ENCODE measurements at places on chromosomes 3 and 15.

- H3K4me3 ChIP-seq, result no peak overlapping the region
- peaks cover 5% of the 10 kb centered on the region for H3K27me3 ChIP-seq
- no peaks in the 10 kb centered on the region for H3K36me3 ChIP-seq
- H3K4me1 ChIP-seq, result no peaks in the 10 kb centered on the region
- DNase-seq, result no peak
These were observed 145.3 kb upstream of the NPHP3 start for GRCh38 chr3:132867526-132867925.

DNA sequence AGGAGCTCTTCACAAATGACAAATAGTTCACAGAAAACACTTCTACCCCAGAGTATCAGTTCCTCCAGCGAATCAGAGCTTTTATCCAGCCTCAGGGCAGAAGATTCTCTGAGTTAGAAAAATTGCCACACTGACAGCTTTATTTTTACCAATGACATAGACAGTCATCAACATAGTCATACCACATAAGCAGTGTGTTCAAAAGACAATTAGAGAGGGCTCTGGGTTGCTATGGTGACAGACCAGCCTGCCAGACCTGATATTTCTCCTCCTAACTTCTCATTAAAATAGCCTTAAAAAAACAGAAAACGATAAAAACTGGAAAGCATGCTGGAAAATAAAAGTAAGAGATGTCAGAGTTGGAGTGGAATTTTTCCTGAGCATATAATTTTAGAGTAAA, 45.9 kb upstream of the COL6A5 start:
- H3K27me3 ChIP-seq, result peaks cover 8% of the 10 kb centered on the region
- no peaks in the 10 kb centered on the region for H3K4me1 ChIP-seq
- no peaks in the 10 kb centered on the region for H3K36me3 ChIP-seq
- no peak for DNase-seq
- H3K4me3 ChIP-seq, result no peak overlapping the region

DNA sequence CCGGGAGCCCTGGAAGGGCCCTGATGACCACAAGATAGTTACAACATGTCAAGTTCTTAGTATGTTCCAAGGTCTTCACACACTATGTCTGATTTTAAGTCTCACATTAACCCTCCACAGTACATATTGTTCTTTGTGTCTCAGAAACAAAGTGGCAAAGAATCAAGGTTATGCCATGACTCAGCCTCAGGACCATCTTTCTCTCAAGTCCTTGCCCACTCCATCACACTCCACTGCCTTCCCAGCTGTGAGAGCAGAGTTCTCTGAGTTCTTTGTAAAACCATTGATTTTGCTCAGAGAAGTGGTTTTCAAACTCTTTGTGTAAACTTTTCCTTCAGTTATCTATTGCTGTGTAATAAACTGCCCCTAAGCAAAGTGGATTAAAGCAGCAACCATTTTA, 67.9 kb upstream of the C3orf80 start:
- no peaks in the 10 kb centered on the region for H3K27me3 ChIP-seq
- no peaks in the 10 kb centered on the region for H3K4me1 ChIP-seq
- no peak overlapping the region for H3K27ac ChIP-seq
- DNase-seq, result no peak
- no peaks in the 10 kb centered on the region for H3K36me3 ChIP-seq

DNA sequence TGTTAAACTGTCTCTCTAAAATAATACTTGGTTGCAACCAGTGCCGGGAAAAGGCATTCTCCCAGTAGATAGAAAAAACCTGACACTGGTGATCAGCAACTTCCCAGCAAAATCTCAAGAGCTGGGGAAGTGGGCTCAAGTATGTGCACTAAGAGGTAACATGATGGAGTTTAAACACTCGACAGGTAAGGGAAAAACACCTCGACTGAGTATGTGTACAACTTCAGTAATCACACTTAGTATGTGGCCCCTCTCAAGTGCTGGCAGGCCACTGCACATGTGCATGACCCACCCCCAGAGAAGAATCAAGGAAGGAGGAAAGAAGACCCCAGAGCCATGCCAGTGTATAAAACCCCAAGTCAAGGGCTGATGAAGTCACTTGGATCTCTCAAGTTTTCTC, 27.4 kb downstream of the SPESP1 start:
- H3K4me3 ChIP-seq, result no peak overlapping the region
- DNase-seq, result no peak
- H3K36me3 ChIP-seq, result no peaks in the 10 kb centered on the region
- H3K4me1 ChIP-seq, result no peaks in the 10 kb centered on the region
- no peak overlapping the region for H3K27ac ChIP-seq

GRCh38 chr3:88150371-88150770, 612 bp downstream of the C3orf38 start:
- H3K36me3 ChIP-seq, result peaks cover 7% of the 10 kb centered on the region
- DNase-seq, result peak; percentile 62
- peaks cover 2% of the 10 kb centered on the region for H3K27me3 ChIP-seq

- no peak for DNase-seq
- H3K4me1 ChIP-seq, result peaks cover 18% of the 10 kb centered on the region
- no peaks in the 10 kb centered on the region for H3K27me3 ChIP-seq
- no peak overlapping the region for H3K4me3 ChIP-seq
These were observed 59.0 kb downstream of the PRKAR2A start for GRCh38 chr3:48788544-48789162.

DNA sequence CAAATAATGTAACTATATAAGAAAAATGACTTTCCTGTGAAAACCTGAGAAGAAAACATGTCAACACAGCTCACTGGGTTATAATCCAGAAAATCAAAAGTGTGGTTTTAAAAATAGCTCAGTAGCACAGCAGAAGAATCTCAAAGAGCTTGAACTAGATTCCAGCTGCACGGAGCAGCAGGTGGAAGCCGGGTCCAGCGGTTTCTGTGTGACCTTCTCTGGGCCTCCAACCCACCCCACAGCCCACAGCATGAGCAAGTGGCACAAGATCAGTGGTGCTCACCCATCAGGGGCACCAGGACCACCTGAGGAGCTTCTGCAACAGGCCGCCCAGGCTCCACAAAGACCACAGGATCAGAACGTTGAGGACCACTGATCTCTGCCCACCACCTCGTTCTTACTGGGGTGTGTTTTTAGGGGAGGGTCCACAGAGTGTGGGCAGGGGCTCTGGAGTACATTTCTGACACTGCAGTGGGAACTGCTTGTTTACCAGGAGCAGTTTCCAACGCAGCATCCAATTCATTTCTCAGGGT, 23.2 kb downstream of the SLC41A3 start:
- no peak overlapping the region for H3K4me3 ChIP-seq
- DNase-seq, result no peak
- H3K27me3 ChIP-seq, result no peaks in the 10 kb centered on the region
- H3K27ac ChIP-seq, result no peak overlapping the region

GRCh38 chr15:56715220-56715619, 18.1 kb downstream of the ZNF280D start:
- H3K27ac ChIP-seq, result no peak overlapping the region
- H3K36me3 ChIP-seq, result peaks cover 3% of the 10 kb centered on the region
- H3K4me3 ChIP-seq, result no peak overlapping the region
- H3K27me3 ChIP-seq, result no peaks in the 10 kb centered on the region

- H3K4me3 ChIP-seq, result peak overlapping the region; percentile 94
- peak overlapping the region; percentile 97 for H3K27ac ChIP-seq
- no peaks in the 10 kb centered on the region for H3K27me3 ChIP-seq
- H3K36me3 ChIP-seq, result peaks cover 48% of the 10 kb centered on the region
- peak; percentile 77 for DNase-seq
- H3K4me1 ChIP-seq, result peaks cover 59% of the 10 kb centered on the region
These were observed 3.1 kb downstream of the ATP10A start for GRCh38 chr15:25859838-25860645.

DNA sequence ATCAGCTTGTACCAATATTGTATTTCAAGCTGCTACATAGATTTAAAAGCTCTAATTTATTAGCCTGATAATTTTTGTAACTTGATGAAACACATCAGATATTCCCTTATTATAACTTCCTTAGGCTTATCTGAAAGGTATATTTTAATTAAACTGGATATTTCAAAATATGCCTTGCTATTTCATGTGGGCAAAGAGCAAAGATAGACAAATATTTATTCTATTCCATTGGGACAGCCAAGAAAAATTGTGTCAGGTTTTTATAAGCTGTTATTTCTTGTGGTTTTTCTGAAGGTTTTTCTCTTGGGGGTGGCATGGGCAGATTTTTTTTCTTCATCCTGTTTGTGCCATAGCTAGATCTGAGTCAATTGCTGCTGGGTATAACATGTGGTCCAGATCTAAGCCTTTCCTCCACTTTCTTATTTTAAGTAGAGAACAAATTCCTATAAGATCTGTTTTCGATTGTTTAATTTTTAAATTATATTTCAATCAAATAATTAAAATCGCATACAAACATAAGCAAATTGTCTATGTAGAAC, 249.5 kb downstream of the NAALADL2 start:
- H3K4me1 ChIP-seq, result no peaks in the 10 kb centered on the region
- no peaks in the 10 kb centered on the region for H3K36me3 ChIP-seq
- no peak overlapping the region for H3K4me3 ChIP-seq
- DNase-seq, result no peak
- H3K27ac ChIP-seq, result no peak overlapping the region
- H3K27me3 ChIP-seq, result no peaks in the 10 kb centered on the region

DNA sequence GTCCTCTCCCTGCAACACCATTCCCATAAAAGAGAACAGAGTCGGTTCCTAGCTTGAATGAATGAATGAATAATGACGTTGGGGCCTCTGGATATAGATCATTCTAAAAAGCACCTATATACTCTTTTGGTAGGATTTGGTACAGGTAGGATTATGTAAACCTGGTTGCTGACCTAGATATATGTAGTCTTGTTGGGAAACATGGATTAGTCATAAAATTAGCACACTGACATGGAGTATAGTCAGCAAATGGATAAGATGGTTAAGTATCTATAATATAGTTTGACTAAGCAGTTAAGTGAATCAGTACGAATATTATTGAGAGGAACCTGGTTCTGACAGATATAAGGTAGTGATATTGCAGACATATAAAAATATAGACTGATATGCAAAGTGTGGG, 142.5 kb downstream of the FILIP1L start:
- DNase-seq, result no peak
- H3K27me3 ChIP-seq, result no peaks in the 10 kb centered on the region
- no peak overlapping the region for H3K27ac ChIP-seq

- no peak overlapping the region for H3K27ac ChIP-seq
- no peak for DNase-seq
- no peaks in the 10 kb centered on the region for H3K27me3 ChIP-seq
- peaks cover 23% of the 10 kb centered on the region for H3K36me3 ChIP-seq
- peaks cover 2% of the 10 kb centered on the region for H3K4me1 ChIP-seq
These were observed 15.2 kb upstream of the ICE2 start for GRCh38 chr15:60494108-60494507.
